Osteocyte (in vitro differentiated cells): ENCODE measurements at places on chromosomes 2 and 18. TPM values are rescaled to one million over a fixed set of nuclear protein-coding genes. Genes with fewer than 3 reads are reported as not detected.
A peak's percentile ranks its signal among the peaks of the same experiment; 100 is the strongest.

GRCh38 chr2:69082430-69082997 is 69.5 kb downstream of the ANTXR1 start:
- DNase-seq: no peak
- peaks cover 51% of the 10 kb centered on the region for H3K36me3 ChIP-seq
- H3K4me3 ChIP-seq: no peak overlapping the region
- H3K27ac ChIP-seq: peak overlapping the region; percentile 87

DNA sequence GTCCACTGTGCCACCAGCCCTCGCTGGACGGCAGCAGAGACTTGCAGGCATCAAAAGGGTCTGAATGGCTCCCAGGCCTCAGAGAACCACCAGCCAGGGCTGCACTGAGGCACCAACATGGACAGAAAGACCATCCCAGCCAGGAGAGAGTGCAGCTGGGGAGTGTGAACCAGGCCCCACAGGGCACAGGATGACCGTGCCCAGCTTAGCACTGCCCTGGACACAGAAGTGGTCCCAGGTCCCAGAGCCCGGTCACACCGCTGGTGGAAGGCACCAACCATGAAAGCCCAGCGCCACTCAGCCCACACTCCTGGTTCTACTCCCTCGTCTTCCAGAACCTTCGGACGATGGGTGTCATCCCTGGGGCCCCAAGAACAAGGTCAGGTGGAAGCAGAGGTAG is 20.5 kb downstream of the AQP12A start:
- H3K27me3 ChIP-seq: peaks cover 25% of the 10 kb centered on the region
- DNase-seq: no peak
- no peak overlapping the region for H3K4me3 ChIP-seq
- H3K4me1 ChIP-seq: no peaks in the 10 kb centered on the region
- no peaks in the 10 kb centered on the region for H3K36me3 ChIP-seq
- no peak overlapping the region for H3K27ac ChIP-seq

DNA sequence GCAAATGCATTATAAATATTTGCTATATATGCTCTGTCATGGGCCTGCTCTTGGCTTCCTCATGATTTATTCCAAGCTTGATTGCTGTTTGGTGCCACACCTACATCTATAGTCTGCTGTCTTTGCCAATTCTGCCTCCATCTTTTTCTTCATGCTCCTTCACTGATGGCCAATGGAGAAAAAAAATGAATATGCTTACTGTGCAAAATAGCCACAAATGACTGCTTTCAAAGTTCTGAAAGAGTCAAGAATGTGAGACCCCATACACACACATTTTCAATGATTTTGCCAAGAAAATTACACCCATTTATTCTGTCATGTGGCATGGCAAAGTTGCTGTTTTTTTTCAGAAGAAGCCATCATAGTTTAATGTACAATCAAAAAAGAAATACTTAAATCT is 305.6 kb upstream of the LRRTM1 start:
- no peaks in the 10 kb centered on the region for H3K4me1 ChIP-seq
- H3K27ac ChIP-seq: no peak overlapping the region
- H3K4me3 ChIP-seq: no peak overlapping the region
- H3K27me3 ChIP-seq: no peaks in the 10 kb centered on the region
- no peak for DNase-seq
- no peaks in the 10 kb centered on the region for H3K36me3 ChIP-seq

DNA sequence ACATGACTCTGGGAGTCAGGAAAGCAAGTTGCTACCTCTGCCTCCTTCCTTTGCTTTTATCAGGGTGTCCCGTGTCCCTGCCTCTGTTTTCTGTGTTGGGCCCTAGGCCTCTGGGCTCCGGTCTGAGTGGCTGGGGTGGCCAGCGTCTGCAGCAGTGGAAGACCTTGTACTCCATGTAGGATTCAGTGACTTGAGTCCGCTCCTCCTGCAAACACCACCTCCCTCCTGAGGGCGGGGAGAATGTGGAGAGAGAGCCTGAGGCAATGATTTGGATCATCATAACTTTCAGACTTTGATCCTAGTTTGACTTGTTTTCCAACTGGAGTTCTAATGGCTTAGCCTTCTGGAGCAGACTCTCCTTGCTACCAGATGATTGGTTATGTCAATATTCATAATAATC is 30.8 kb downstream of the ATP6V1C2 start:
- no peak for DNase-seq
- no peaks in the 10 kb centered on the region for H3K36me3 ChIP-seq
- no peak overlapping the region for H3K27ac ChIP-seq

DNA sequence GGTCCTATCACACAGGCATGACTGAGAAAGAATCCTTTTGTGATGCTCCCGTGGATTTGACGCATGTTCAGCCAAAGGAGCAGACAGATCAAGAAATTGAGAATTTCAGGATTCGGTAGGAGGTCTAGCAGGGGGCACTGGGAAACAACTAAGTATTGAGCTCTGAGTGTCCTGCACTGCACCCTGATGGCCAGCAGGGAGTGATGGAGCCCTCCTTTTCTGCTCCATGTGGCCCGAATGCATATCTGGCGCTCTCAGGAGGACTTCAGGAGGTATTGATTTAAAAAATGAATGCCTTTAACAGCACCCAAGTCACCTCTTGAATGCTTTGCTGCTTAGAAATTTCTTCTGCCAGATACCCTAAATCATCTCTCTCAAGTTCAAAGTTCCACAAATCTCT is 58.0 kb downstream of the ZNF519 start:
- DNase-seq: no peak

- H3K27me3 ChIP-seq: no peaks in the 10 kb centered on the region
- peaks cover 11% of the 10 kb centered on the region for H3K4me1 ChIP-seq
- no peak for DNase-seq
- H3K4me3 ChIP-seq: no peak overlapping the region
Measured at GRCh38 chr2:48473271-48473670, 56.7 kb upstream of the STON1 start.

Gene IL36RN
- total RNA-seq: not detected in 2 replicates

Gene RALBP1
- 48.3 and 50.9 TPM in 2 replicates for total RNA-seq

GRCh38 chr2:231489990-231490389 is 25.7 kb upstream of the NCL start:
- H3K4me1 ChIP-seq: no peaks in the 10 kb centered on the region
- no peak overlapping the region for H3K4me3 ChIP-seq
- no peak for DNase-seq
- H3K27ac ChIP-seq: no peak overlapping the region

DNA sequence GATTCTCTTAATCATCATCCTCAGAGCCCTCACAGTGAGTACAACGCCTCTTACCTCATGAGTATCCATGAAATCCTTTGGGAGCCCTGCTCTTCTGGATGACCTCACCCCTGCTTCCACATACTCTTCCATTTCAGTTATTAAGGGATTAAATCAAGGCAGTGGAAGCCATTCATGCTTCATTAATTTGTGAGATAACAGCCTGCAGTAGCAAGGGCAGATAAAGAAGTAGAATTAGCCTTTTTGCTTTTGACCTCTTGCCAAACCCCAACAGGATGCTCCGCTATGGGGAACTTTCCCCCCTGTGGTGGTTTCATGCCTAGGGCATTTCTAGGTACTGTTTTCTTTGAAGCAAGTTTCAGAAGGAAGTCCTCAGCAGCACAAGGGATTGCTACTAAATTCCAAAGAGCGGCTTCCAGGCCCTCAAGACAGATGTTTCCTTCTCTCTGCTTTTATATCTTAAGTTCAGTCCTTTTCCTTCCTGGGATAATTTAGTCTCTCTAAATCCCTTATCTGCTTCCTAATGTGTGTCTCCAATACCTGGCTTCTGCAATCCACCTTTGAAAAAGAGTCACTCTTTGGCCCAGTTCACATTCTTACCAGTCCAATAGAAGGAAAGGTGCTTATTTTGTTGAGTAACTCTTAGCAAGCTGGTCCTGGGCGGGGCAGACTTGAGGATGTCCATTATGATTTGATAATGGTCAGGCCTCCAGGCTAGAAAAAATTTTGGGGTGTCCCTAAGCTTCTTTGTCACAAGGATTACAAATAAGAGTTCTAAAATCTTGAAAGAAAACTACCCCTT is 76.9 kb downstream of the MYO1B start:
- no peak for DNase-seq
- H3K4me1 ChIP-seq: peaks cover 51% of the 10 kb centered on the region
- no peak overlapping the region for H3K4me3 ChIP-seq
- H3K27ac ChIP-seq: peak overlapping the region; percentile 57
- no peaks in the 10 kb centered on the region for H3K27me3 ChIP-seq
- peaks cover 6% of the 10 kb centered on the region for H3K36me3 ChIP-seq

Gene TCF23
- total RNA-seq: not detected in 2 replicates

Gene TMEFF2
- 46.8 and 51.2 TPM in 2 replicates for total RNA-seq

- no peak for DNase-seq
- H3K36me3 ChIP-seq: no peaks in the 10 kb centered on the region
- no peak overlapping the region for H3K27ac ChIP-seq
- H3K27me3 ChIP-seq: no peaks in the 10 kb centered on the region
- no peak overlapping the region for H3K4me3 ChIP-seq
Measured at GRCh38 chr2:143691121-143691520, 561.9 kb downstream of the ARHGAP15 start.

Gene IL36G
- not detected in 2 replicates for total RNA-seq

DNA sequence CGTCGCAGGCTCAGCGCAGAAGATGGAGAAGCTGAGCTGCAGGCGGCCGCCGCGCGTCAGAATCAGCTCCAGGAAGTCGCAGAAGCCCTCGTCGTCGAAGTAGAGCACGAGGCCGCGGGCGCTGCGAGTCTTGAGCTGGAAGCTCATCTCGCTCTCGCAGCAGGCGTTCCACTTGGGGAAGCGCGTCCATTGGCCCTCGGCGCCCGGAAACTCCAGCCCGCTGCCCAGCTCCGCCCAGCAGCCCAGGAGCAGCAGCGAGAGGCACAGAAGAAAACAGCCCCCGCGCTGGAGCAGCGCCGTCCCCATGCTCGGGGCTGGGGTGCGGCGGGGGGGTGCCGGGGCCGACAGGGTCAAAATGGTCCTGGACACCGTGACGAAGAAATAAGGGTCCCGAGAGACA is 4.0 kb downstream of the NRXN1 start:
- H3K27me3 ChIP-seq: peaks cover 3% of the 10 kb centered on the region
- peaks cover 2% of the 10 kb centered on the region for H3K4me1 ChIP-seq
- H3K27ac ChIP-seq: no peak overlapping the region
- DNase-seq: no peak
- no peaks in the 10 kb centered on the region for H3K36me3 ChIP-seq
- no peak overlapping the region for H3K4me3 ChIP-seq

DNA sequence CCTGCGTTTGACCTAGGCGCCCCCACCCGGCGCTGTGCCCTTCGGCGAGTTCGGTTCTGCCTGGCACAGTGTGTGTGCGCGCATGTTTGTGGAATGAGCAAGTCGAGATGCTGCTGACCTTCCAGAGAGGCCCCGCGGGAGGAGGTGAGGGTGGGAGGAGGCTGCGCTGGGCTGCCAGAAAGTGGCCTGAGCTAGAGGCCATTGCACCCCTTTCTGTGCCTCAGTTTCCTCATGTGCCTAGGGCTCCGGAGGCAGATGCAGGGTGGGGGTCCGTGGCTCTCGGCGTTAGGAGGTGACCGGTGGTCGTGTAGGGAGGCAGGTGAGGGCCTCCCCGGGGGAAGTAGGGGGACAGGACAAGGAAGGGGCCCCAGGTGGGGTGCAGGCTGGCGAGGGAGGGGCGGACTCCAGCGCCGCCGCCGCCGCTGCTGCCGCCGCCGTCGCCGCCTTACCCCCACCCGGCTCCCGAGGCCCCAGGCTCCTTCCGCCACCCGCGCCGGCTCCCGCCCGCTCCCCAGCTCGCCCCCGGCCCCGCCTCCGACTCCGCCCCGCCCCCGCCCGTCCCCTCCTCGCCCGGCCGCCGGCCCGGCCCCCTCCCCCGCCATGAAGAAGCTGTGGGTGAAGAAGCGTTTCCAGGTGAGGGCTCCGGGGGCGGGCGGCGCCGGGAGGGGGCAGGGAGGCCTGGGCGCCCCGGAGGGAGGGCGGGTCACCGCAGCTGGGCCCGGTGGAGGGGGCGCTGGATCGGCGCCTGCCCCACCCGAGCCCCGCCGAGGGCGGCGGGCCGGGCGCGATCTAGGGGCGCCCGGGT is 7.0 kb downstream of the SPEG start:
- no peaks in the 10 kb centered on the region for H3K27me3 ChIP-seq
- H3K4me1 ChIP-seq: peaks cover 34% of the 10 kb centered on the region
- peak overlapping the region; percentile 86 for H3K4me3 ChIP-seq
- peak overlapping the region; percentile 83 for H3K27ac ChIP-seq
- no peak for DNase-seq

GRCh38 chr2:105405291-105405690 is 6.4 kb upstream of the FHL2 start:
- no peak overlapping the region for H3K4me3 ChIP-seq
- no peak overlapping the region for H3K27ac ChIP-seq
- no peak for DNase-seq
- peaks cover 4% of the 10 kb centered on the region for H3K27me3 ChIP-seq

DNA sequence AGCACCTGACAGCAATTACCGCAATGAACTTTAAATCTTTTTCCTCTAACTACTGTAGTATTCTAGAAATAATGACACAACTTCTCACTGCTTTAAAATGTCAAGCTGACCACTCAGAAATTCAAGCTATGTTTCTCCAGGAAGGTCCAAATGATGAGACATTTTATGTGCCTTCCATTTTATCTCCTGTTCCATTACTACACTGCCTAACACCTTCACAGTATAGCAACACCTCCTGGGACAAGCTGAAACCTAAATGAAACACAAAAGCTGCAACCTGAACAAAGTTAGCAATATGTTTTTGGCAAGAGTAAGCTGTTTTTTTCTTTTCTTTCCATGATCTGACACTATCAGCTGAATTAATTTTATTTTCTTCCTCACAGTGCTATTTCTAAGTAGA is 81.9 kb downstream of the IKZF2 start:
- no peaks in the 10 kb centered on the region for H3K27me3 ChIP-seq
- peak overlapping the region; percentile 3 for H3K27ac ChIP-seq
- no peak overlapping the region for H3K4me3 ChIP-seq
- peaks cover 25% of the 10 kb centered on the region for H3K4me1 ChIP-seq
- H3K36me3 ChIP-seq: peaks cover 2% of the 10 kb centered on the region
- DNase-seq: no peak

- no peaks in the 10 kb centered on the region for H3K27me3 ChIP-seq
- H3K36me3 ChIP-seq: peaks cover 48% of the 10 kb centered on the region
- no peaks in the 10 kb centered on the region for H3K4me1 ChIP-seq
- H3K4me3 ChIP-seq: no peak overlapping the region
- DNase-seq: no peak
Measured at GRCh38 chr2:159933727-159934049, 128.7 kb downstream of the PLA2R1 start.

Gene EHBP1
- total RNA-seq: 41.9 and 46.5 TPM in 2 replicates

- peaks cover 45% of the 10 kb centered on the region for H3K36me3 ChIP-seq
- no peak for DNase-seq
- H3K27ac ChIP-seq: no peak overlapping the region
Measured at GRCh38 chr2:169623235-169623634, 39.1 kb downstream of the PPIG start.
